Naive thymus-derived CD8-positive, alpha-beta T cell (primary cell): ENCODE measurements at places on chromosomes 12 and 14.

DNA sequence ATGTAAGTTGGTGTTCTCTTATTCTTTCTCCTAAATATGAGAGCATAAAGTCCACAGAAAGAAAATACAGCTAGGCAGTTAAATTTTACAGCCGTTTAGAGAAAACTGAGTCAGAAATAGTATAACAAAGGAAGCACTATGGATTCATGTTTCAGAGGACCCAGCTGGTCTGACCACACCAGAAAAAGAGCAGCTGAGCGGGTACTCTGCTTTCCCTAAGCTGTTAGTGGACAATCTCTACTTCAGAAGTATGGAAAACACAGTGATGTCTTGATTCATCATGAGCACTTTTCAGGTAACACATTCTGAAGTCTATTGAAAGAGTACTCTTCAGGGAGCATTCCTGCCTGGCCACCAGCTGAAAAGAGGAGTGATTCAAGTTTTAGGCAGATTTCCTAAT is 12.4 kb downstream of the PPM1H start:
- no peak for DNase-seq

- no peak for DNase-seq
Measured at GRCh38 chr12:46521145-46521544, 148.6 kb upstream of the SLC38A2 start.

DNA sequence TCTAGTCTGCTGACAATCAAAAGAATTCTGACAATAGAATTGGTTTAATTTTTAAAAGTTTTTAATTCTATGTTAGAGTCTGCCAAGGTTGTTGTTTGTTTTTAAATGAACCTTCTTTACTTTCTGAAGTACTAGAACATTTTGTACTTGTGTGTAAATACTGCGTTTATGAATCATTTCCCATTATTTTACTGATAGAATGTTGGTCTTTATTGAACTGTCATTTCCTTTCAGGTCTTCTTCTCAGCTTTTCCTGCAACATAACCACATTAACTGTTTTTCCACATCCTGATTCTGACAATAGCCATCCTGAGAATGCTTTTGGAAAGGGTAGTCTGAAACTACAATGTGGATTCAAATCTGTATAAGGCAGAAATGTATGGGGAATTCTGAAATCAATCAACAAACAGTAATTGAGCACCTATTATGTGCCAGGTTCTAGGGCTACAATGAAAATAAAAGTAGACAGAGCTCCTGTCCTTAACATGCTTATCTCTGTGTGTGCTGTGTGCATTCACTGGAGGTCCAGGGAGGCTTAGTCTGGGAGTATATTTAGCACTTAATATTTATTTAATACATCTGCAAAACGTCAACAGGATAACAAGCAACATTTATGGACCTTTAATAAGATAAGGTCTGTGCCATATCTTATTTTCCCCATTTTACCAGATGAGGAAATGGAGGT is 73.1 kb upstream of the SLC38A2 start:
- DNase-seq, result no peak

- DNase-seq, result no peak
Measured at GRCh38 chr12:24760606-24761378, 188.1 kb downstream of the BCAT1 start.

DNA sequence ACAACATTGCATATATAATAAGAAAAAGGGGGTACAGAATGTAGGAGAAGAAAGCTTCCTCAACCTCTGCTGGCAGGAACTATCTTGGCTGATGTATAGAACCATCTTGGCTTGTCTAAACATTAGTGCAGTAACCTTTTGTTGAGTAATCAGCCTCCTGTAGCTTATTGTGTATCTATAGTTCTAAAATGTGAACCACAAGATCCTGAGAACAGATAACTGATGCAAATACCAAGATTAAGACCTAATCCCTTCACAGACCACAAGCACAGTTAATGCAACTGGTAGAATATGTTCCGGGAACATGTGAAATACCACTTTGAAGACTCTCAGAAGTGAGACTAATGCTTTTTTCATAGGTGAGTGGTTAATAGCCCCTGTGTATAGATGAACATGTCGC is 50.7 kb upstream of the KCNC2 start:
- DNase-seq, result no peak

DNA sequence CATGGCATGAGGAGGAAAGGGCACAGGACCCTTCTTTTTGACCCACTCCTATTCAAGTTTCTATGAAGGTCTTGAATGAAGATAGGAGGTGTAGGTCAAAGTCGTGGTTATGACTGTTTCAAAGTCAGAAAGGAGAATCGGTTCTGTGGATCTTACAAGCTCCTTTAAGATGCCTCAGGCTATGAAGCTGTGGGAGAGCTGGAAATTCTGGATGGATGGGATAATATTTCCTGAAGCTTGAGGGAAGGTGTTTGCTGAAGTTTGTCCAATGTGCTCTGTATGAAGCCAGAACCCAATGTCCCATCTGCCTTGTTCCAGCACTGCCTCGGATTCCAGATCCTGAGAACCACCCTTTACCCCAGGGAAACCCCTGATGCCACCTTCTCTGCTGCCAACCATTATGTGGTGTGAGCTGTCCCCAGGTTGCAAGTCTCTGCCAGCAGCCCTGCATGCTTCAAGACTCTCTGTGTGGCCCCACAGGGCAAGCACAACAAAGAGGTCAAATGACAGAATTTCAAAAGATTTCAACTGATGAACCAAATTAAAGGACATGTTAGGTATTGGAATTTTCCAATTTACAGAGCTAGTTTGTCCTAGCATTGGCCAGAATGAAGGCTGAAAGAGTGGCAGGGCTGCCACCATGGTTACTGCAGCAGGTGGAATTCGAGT is 472.0 kb downstream of the RGS6 start:
- DNase-seq, result no peak

GRCh38 chr12:47989666-47990065 is 14.6 kb downstream of the COL2A1 start:
- peak; percentile 23 for DNase-seq

DNA sequence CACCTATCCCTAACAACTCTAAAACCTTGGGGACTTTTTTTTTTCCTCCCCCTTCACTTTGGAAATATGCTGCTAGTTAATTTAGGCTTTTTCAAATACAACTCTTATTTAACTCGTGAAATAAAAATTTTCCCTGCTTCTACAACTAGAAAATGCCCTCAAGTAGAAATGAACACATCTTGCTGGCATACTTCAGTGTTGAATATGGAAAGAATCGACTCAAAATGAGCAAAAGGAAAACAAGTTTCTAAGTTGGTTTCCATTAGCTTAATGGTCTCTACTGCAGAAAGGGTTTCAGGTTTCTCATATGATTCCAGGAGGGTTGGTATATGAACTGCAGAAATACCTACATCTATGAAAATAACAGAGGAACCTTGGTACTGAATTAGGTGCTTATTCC is 118.3 kb upstream of the TMTC1 start:
- DNase-seq, result no peak

DNA sequence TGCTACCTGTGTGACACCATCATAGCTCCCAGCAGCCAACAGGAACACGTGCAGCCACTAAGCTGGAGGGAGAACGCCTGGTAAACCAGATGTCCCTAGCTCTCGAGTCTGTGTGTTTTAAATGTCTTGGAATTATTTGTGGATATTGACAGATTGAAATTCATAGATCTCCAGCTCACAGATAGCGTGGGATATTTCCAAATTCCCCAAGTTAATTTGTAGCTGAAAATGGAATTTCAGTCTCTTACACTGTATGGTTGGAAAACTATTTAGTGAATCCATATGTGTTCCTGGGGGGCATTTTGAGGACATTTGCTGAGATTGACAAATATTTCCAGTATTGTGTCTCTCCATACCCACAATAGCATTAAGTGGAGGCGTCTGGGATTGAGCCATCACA is 618.6 kb upstream of the TMEM132C start:
- DNase-seq, result no peak

GRCh38 chr14:48936849-48937248 is 649.3 kb downstream of the RPS29 start:
- no peak for DNase-seq

DNA sequence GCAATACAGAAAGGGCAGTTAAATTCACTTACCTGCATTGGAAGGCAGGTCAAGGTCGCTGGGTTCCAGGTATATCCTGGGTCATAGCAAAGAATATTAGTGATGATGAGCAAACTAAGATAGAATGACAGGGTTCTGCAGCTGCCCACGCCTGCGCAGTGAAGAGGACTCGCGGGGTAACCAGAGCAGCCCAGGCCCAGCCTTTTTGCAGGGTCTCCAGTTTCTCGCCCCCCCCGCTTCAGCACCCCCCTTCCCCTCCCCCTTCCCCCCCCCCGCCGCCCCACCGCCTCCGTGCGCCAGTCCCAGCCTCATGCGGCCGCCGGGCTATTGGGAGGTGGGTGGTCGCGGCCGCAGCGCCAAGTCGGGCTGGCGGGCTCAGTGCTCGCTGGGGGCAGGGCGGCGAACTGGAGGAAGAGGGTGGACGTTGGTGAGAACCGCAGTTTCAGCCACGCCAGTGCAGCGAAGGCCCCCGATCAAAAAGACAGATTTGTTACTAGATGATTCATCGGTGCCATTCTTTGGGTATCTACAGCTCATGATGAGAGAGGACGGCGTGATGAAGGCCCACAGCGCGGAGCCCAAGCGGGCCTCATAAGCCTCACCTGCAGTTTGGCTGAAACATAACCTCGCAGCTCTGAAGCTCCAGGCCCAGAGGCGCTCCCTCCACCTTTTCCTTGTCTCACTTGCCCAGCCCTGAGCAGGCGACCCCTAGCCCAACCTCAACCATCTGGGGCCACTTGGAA is 20.2 kb downstream of the SLC2A3 start:
- DNase-seq, result no peak

GRCh38 chr14:77327111-77327510 is 6.3 kb downstream of the GSTZ1 start:
- DNase-seq, result no peak
